NAMALWA (cell line): ENCODE measurements at places on chromosomes 4 and X.

DNA sequence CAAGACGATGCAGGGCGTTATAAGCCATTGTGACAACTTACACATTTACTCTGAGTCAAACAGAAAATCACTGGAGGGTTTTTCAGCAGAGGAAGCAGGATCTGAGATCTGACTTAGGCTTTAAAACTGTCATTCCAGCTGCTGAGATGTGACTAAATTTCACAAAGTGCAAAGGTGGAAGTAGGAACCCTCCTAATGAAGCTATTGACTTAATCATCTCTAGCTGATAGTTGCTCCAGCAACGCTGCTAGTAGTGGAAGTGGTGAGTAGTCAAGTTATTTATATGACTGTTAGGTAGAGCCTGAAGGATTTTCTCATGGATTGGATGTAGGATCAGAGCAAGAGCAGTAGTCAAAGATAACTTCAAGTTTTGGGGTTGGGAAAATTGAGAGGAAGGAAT lies 218.6 kb downstream of the GRID2 start:
- DNase-seq: no peak

DNA sequence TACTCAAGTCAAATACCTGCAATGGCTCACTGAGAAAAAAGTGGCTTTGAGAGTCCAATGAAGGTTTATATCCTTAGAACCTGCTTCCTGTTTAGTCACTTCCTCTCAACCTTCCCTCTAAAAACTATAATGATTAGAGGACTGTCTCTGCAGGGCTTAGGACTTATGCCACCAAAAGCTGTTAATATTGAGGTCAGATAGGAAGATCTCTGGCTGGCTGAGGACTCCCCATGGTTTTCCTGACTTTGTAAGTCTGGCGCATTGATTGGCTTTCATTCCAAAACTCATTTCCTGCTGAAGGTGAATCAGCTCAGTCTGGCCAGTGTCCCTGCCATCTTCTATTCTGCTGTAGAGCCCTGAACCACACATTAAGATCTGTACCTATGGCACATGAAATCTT lies 140.9 kb upstream of the ANK2 start:
- no peak for DNase-seq

DNA sequence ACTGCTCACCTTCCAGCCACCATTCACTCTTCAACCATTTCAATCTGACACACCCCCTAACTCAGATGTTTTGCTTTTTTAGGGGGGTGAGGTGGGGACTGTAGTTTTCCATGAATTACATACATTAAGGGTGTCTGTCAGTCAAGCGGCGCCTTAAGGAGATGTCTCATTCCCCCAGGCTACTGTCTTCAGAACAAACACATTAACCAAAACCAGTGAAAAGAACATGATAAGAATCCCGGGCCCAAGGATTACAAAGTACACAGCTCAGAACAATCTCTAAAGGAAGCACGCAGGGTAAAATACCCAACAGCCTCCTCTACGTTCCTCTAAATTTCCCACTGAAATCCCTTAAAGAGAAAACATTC lies 62.5 kb upstream of the IRF2 start:
- DNase-seq: no peak

DNA sequence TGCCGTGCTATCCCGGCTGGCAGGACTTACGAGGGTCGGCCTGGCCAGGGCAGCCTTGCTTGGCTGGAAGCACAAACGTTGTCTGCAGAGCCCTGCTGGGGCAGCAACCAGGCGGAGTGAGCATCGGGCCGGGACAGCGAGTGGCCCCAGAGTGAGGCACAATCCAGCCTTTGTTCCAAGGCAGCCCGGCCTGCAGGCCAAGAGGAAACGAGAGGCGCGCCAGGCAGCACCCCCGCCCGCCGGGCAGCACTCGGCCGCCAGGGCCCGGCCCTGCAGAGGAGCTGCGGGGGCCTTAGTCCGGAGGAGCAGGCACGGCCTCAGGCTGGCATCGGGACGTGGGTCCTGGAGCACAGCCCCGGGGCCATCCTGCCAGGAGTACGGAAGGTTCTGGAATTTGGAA lies 24.1 kb downstream of the FGFRL1 start:
- no peak for DNase-seq

DNA sequence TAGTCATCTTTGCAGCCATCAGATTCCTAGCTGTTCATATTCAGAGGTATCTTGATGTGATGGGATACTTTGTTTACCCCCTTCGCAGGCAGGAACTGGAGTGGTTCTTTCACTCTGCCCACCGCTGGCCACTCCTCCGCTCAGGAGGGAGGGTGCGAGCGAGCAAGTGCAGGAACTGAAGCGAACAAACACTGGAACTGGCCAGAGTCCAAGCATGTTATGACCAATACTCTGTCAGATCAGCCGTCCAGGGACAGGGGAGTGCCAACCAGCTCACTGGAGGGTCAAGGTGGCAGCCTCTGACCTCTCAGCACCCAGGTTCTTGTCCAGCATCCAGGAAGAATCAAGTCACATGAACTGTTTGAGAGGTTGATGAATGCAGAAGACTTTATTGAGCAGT lies 18.0 kb upstream of the MANBA start:
- DNase-seq: no peak

DNA sequence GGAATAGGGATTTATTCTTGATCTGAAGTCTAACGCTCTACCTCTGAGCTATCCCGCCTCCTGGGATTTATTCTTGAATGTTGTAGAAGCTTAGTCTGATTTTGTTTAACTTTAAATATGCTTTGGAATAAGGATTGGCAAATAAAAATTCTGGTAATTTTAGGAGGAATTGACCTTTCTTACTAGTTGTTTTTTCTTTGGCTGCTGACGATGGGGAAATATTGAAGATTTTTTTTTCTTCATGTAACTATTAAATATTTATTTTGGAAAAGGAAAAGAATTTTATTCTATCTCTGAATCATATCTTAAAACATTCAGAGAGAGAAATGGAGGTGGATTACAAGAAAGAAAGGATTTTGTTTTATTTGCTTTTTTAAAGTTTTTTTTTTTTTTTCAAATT lies 122.9 kb downstream of the PDLIM5 start:
- DNase-seq: no peak

- no peak for DNase-seq
Measured at GRCh38 chrX:129227366-129227765, 295.9 kb downstream of the SMARCA1 start.

- DNase-seq: no peak
Measured at GRCh38 chrX:130211415-130212186, 39.8 kb downstream of the RAB33A start.

GRCh38 chrX:107301253-107301652 lies 94.8 kb downstream of the DNAAF6 start:
- DNase-seq: no peak

- no peak for DNase-seq
Measured at GRCh38 chr4:158819942-158820786, 51.3 kb downstream of the FNIP2 start.

- no peak for DNase-seq
Measured at GRCh38 chr4:12902735-12903134, 581.4 kb downstream of the RAB28 start.

- no peak for DNase-seq
Measured at GRCh38 chr4:86403575-86403974, 43.7 kb upstream of the MAPK10 start.

GRCh38 chr4:54104907-54105306 lies 4.9 kb downstream of the GSX2 start:
- no peak for DNase-seq

DNA sequence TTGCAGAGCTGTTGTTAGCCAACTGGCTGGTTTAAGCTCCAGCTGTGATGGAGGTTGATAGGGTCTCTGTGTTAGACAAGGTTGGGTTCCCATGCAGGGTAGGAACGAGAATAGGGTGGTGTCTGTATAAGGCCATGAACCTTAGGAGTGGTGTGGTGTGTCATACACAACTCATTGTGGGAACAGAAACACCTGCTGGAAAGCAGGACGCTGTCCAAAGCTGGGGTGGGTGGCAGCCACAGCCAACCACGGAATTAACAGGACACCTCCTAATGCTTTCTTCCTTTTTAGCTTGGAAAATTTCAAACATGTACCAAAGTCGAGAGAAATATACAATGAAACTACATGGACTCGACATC lies 94.4 kb downstream of the ARHGAP10 start:
- no peak for DNase-seq

DNA sequence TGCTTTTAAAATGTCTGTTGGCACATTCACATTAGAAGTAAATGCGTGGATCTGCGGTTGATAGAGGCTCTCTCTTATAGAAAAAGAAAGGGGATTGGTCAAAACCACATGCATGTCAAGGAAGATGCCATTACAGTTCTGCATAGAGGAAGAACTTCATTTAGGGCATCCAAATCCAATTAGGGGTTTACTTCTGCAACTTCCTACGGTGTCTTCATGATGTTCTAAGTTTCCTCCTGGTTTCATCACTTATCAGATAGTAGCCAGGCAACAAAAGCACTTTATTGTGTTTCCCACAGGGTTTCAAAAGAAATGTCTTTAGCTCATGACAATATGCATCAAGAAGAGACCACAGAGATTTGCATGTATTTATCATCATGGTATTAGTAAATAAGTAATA lies 136.0 kb upstream of the HPGD start:
- no peak for DNase-seq

- DNase-seq: no peak
Measured at GRCh38 chr4:38601244-38601915, 62.6 kb upstream of the KLF3 start.

- DNase-seq: no peak
Measured at GRCh38 chr4:4575284-4576211, 33.7 kb upstream of the STX18 start.

GRCh38 chrX:134548257-134549201 lies 88.6 kb downstream of the HPRT1 start:
- no peak for DNase-seq

DNA sequence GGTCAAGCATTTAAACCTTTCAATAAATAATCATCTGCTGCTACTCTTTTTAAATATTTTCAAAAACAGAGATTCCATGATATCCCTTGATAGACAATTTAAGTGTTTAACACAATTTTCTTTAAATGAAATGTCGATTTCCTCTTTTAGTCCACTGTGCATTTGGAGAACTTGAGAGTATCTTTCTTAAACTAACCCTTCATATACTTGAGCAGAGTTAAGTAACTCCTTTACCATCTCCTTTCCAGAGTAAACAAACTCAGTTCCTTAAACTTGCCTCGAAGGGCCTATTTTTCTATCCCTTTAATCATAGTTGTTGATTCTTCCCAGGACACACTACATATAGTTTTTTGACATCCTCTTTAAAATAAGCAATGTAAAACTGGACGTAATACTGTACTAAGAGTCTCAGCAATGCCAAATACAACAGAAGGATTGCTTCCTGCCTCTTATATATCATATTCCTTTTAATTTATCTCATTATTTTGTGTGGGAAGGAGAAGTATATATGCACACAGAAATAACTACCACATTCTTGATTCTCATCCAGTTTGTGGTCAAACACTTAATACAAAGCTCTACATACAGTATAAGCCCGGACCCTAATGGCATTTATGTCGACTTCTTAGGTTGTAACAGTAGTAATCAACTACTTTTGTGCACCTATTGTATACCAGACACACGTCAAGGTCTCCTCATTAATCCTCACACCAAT lies 22.8 kb downstream of the RAB28 start:
- no peak for DNase-seq

- DNase-seq: no peak
Measured at GRCh38 chr4:38526412-38526811, 137.6 kb upstream of the KLF3 start.

GRCh38 chr4:153131596-153131995 lies 72.6 kb upstream of the TRIM2 start:
- DNase-seq: peak; percentile 34

DNA sequence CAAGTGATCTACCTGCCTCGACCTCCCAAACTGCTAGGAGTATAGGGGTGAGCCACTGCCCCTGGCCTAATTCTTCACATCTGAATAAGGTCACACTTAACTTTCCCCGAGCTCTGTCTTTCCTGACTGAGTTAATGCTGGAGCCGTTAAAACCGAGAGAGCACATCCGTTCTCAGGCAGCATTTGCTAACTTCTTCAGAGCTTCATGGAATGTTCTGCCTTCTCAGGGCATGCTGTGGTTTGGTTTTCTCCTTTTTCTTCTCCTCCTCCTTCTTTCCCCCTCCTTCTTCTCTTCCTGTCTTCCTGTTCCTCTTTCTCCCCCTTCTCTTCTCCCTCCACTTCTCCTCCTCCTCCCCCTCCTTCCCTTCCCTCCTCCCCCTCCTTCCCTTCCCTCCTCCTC lies 119.9 kb downstream of the ASMT start:
- peak; percentile 2 for DNase-seq

DNA sequence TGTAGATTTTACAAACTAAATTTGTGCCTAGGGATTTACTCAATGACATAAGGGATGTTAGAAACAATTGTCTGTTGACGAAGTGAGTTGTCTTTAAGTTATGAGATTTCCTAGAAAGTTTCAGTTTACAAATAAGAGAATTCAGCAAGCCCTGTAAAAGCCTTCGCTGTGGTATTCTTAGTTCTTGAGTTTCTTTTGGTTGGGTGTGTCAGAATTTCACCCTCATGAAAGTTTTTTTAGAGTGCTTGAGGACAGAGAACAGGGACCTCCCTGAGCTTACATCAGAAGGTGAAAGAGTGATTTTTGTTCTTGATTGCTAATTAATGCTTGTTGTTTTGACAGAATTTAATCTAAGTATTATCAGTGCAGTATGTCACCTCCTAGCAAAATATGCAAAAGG lies 2628.2 kb downstream of the ARAP2 start:
- no peak for DNase-seq

- DNase-seq: no peak
Measured at GRCh38 chr4:147355032-147355656, 125.8 kb upstream of the EDNRA start.

DNA sequence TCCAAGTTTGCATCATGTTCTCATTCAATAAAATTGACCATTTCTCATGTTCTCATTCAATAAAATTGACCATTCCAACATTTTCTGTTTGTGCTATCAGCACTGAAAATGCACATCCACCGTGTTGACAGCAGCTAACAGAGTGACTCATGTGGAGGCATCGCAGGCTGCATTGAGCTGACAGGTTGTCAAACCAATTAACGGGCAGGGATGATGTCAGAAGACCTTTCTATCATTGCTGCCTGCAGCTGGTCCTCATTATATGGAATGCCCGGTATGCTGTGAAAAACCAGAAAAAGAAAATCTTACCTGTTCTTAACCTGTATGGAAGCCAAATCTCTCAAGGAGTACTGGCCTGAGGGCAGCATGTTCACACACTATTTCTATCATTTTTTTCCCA lies 202.0 kb downstream of the SMIM20 start:
- no peak for DNase-seq

- DNase-seq: no peak
Measured at GRCh38 chr4:22473268-22473667, 42.6 kb downstream of the ADGRA3 start.

DNA sequence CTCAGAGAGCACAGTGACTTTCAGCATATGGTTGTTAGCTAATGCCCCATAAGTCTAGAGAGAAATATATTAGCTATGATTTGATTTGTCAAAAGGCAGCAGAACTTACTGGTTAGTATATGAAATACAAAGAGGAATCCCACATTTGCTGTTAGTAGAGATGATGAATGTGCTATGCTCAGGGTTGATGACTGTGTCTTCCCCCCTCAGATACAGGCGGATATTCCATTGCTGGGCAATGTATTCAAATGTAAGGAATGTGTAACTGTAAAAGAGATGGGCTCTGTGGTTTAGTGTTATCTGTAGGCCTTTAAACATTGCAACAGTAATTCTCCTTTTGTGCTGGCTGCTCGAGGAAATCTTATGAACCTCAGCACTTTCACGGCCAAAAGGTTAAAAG lies 528.9 kb upstream of the ARX start:
- no peak for DNase-seq
